ENCODE measurements at places on chromosomes 7 and 10.

DNA sequence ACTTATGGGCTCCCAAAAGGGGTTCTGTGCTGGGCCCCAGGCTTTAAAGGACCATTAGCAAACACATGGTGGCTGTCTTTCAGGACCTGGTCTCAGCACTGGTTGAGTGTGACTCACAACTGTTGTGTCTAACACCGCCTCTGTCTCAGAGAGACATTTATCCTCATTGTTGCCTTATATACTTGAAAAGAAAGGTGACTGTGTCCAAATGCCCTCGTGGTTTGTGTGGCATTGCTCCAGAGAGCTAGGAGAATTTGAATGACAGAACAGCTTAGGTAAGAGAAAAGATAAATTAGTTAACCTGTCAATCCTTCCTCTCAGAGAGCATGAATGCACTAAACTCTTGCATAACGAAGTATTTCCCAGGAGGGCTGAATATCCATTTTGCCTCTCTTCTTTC is 14.5 kb upstream of the FAM13C start:
- DNase-seq, result peak; percentile 26

DNA sequence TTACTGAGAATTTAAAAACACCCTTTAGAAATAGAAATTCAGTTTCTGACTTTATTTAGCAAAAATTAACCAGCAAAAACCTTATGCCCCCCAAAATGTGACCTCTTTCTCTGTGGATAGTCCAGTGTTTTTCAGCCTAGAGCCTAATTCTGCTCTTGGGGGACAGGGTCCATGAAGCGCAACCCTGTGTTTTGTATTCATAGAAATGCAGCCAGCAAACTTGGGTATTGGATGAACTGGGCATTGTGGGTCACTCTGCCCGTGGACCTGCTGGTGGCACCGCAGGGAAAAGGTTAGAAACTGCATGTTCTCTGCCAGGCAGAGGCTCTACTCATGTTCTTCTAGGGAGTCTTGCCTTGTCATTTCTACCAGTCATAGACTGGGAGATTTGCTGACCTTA is 787.4 kb upstream of the C7orf33 start:
- DNase-seq, result no peak

DNA sequence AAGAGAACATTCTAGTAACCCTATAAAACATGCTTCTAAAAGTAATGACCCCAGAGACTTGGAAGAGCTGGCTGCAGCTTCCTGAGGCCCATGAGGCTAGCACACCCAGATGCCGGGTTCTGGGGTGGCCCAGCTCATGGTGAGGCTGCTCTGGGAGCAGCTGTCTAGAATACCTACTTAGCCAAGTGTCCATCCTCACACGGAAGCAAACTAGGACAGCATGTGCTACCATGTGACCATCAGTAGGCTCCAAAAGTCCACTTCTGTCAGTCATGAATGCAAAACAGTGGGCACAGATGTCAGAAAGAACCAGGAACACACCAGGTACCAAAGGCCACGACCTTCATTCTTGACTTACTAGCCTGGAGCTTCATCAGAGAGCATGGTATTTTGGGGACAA is 32.4 kb downstream of the CTBP2 start:
- DNase-seq, result no peak

DNA sequence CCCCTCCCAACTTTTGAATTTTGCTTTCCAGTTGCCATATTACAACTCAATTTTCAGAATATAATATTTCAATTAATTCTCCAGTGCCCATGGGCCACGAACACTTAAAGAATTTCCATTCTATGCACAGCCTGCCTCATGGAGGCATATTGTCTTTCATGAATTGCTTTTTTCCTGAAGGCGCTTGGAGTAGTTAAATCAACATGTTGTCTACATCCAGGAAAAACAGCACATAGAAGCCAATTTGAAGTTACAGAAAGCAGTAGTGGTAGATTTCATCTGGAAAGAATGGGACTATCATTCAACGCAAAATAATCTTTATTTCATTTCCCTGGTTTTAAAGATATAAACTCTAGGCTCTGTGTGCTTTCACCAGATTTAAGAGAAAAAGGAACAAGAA is 106.0 kb downstream of the NRP1 start:
- no peak for DNase-seq

- DNase-seq, result no peak
These were observed 235.9 kb upstream of the ZNF32 start for GRCh38 chr10:43884501-43885105.

DNA sequence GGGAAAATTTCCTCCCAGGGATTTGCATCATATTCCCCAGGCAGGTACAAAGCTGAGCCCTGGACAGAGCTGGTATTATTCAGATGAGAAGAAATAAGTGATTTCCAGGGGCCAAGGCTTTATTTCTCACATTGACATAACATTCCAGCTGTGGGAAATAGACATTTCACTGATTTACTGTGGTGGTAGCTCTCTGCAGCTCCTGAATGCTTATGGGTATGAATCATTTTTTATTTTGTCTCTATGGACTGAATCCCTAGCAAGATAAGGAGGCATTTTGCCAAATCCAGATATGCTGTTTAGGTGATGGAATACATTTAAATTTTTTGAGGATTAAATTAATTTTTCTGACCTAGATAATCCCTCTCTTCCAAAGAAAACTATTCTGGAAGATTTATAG is 97.9 kb downstream of the MTPN start:
- DNase-seq, result peak; percentile 39

DNA sequence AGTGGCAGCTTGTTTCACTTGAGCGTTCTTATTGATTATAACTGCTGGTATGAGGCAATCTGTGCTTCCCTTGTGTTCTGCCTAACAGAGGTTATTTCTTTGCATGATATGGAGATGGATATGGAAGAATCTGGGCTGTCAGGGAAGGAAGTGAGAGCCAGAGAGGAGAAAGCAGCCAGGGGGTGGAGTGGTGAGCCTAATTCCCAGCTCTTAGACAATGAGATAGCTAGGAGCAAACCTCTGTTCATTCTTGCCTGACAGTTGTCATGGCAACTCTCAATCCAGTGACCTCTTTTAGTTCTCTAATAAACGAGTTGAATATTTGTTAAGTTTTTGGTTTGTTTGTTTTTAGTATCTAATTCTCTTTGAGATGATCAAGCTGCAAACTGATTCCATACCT is 214.3 kb downstream of the NRG3 start:
- no peak for DNase-seq

- DNase-seq, result peak; percentile 26
These were observed 67.5 kb upstream of the COMTD1 start for GRCh38 chr10:75303045-75303777.

GRCh38 chr10:52639652-52640051 is 132.9 kb downstream of the MBL2 start:
- DNase-seq, result no peak

- peak; percentile 62 for DNase-seq
These were observed 96.5 kb upstream of the CREB5 start for GRCh38 chr7:28315565-28316410.

DNA sequence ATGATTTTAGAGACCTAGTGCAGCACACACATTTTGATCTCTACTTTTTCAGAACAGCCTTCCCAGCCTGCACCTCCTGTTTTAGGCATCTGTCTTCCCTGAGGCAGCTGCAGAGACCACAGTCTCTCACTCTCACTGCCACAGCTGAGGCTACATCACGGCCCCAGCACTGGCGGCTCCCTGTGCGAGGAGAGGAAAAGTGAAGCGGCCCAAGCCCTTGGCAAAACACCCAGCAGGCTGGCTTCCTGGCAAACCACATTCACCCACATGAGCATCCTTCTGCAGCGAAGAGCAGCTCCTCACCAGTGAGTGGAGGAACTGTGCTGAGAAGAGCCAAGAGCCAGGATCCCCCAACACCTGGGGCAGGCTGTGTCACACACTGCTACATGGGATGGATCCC is 14.0 kb downstream of the HUS1 start:
- DNase-seq, result no peak

- DNase-seq, result no peak
These were observed 89.0 kb upstream of the CACUL1 start for GRCh38 chr10:118843647-118844265.

DNA sequence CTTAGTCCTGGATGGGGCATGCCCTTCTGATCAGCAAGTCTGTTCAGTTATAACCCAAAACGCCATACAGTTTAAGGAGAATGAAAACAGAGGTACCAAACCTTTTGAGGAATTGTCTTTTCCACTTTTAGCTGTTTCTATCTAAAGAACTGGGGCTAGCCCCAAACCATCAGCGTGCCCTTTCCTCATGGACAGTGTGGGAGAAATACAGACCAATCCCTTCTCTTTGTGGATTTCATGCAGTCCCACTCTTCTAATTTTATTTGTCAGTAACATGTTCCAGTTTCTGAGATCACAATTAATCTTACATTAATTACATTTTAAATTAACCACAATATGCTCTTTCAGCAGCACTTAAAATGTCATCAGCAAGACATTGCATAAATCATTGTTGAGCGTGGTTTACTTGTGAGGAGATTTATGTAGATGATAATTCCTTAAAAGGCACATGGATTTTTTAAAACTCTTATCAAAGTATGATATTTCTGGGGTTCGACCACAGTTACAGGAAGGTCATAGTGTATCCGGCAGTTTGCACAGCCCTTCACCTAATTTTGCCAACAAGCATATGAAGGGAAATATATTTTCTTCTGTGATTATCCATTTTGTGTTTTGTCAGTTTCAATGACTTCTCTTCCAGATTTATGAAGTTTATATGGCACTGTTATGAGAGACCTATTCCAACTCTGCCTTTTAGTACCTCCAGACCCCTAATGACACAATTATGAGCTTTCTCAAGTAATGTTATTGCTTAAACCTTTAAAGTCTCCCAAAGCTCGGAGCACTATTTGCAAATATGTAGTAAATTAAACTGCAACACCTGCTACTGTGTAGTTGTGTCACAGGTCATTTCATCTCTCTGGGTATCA is 868.4 kb upstream of the C7orf33 start:
- no peak for DNase-seq

DNA sequence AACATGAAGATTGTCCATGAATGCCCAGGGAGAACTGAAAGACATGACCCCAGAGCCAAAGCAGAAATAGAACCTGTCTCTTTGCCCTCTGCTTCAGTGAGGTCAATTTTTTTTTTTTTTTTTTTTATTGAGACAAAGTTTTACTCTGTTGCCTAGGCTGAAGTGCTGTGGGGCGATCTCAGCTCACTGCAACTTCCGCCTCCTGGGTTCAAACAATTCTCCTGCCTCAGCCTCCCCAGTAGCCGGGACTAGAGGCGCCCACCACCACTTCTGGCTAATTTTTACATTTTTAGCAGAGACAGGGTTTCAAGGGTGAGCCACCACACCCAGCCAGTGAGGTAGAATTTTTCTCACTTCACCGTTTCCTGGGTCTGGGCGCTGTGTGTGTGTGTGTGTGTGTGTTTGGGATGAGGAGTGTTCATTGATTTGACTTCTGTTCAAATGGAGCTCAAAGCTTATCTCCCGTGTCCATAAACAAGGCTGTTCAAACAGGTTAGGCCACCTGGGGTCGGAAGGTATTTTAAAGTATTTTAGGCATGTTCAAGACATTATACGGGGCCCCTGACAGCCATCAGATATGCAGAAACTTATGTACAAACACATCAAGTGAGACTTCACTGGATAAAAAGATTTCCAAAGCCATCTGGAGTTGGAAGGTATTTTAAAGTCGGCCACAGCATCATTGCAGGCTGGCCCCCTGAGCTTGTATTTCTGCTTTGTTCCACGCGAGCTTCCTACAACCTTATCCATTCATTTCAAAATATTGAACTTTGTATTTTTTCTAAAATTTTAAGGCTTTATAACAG is 93.8 kb downstream of the MAP3K8 start:
- no peak for DNase-seq

GRCh38 chr7:139715194-139715815 is 62.5 kb downstream of the HIPK2 start:
- no peak for DNase-seq

DNA sequence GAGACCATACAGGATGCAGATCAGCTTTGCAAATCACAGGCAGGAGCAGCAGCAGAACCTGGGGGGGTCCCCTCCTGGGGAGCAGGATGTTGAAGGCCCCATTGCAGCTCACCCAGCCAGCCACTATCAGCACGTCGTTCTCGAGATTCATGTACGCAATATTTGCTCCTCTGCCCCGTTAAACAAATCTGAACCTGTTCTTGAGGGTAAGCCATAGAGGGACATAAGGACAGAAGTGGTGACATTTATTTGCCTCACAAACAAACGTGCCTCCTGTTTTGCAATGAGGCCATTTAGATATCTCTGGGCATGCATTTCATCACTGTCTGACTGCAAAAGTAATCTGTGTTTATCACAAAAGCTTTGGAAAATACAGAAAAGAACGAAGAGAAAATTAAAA is 87.3 kb upstream of the BAIAP2L1 start:
- DNase-seq, result no peak

DNA sequence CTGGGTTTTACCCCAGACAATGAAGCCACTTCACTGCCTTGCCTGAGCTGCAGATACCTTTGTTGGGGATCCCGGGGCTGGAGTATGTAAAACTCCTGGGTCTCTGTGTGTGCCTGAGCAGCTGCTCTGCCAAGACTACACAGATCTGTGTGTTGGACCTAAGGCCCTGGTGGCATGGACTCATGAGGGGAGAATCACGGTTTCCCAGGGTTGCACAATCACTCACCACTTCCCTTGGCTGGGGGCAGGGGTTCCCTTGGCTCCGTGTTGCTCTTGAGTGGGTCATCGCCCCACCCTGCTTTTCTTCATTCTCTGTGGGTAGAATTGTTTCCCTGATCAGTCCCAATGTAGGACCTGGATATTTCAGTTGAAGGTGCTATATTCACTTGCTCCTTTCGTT is 13.9 kb upstream of the TBATA start:
- DNase-seq, result peak; percentile 10

DNA sequence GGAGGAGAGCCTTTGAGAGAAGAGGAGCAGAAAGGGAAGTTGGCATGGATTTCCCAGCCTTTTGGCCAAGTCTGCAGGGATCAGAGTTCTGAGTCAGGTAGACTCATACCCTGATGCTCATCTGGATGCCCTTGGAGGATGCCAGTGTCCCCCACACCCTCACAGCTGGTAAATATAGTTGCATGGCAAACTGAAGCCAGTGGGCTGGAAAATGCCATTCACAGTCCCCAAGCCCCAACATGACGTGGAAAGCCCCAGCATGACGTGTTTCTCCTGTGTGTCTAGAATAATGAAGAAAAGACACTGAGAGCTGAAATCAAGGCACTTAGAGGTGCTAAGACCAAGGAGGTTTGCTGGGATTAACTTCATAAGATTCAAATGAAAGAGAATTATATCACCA is 24.8 kb upstream of the APBB1IP start:
- DNase-seq, result no peak

DNA sequence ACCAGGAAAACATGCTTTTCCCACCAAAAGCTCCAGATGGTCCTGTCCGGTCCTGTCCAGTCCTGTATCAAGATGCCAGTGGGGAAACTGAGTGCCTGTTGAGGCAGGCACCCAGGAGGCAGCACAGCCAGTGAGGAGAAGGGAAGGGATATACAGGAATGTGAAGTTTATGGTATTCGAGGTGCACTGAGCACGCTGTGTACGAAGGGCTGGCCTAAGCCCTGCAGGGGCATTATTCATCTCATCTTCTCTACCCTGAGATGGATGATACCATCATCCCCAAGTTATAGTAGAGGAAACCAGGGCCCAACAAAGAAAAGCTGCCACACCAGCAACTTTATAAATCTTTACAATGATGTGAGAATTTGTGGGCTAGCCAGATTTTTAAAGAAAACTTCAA is 23.4 kb upstream of the FXYD4 start:
- DNase-seq, result peak; percentile 23
